NCI-H1105 (cell line): ENCODE measurements at places on chromosomes 4 and X.
A peak's percentile ranks its signal among the peaks of the same experiment; 100 is the strongest.

DNA sequence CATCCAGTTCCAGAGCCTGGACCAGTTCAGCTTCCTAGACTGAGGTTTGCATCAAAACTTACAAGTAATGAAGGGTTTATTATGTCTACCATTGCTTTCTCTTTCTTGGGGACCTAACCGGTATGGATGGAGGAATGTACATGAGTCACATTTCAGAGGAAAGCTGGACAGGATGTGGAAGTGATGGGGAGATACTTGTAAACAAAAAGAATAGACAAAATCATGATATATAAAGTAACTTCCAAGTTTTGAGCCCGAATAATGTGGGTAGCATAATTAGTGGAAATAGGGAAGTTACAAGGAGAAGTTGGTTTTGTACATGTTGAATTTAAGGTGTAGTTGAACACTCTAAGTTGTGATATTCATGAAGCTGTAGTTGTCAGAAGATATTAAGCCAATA is 15.0 kb downstream of the FNIP2 start:
- no peak for DNase-seq

DNA sequence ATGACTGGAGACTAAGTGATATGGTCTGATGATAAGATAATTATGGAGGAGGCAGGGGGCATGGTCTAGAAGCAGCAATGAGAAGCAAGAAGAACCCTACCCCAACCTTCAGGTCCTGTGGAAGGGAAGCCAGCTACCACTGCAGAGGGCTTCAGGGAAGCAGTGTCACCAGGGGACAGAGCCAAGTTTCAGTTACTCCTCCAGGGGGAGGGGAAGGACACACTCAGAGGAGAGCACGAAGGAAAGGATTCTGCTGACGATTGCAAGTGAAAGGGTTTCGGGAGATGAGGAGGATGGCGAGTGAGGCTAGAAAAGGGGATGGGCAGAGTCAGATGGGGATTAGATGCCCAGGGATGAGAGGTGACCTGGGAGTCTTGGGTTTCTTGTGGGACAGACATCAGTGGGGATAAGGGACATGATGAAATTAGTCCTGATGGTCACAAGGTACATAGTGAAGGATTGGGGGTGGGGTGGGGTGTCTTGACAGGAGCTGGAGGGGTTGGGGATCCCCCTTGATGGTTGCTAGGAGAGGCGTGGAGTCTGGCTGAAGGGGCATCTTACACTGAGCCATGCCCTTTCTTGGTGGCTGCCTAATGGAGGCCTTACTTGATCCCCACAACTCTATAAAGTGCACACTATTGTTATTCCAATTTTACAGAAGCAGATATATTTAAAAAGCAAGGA is 45.4 kb downstream of the TIGD4 start:
- DNase-seq = no peak

DNA sequence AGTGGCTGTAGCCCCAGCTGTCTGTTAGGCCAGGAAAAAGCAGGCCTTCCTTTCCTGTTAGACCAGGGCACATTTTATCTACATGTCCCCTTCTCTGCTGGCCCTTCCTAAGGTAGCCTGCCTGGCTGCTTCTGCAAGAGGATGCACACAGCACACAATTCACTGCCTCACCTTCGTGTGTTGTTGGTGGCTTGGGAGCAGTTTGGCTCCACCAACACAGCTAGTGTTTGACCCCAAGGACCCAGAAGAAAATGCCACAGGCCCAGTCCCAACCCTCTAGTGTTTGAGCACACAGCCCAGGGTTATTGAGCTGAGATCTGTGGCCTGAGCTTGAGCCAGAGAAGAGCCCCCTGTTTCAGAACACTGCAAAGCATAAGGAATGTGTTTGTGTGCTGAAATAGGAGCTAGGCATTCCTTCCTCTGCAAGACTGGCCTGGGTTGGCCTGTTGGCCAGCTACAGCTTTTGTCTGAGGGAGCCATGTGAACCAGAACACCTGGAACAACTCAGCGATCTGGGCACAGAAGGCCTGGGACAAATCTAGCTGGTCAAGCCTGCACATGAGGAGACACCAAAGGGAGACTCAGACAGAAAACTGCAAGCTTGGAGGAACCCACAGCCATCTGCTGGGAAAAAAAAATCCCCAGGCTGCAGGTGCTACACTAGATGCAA is 26.4 kb downstream of the MAGEE1 start:
- DNase-seq = no peak

DNA sequence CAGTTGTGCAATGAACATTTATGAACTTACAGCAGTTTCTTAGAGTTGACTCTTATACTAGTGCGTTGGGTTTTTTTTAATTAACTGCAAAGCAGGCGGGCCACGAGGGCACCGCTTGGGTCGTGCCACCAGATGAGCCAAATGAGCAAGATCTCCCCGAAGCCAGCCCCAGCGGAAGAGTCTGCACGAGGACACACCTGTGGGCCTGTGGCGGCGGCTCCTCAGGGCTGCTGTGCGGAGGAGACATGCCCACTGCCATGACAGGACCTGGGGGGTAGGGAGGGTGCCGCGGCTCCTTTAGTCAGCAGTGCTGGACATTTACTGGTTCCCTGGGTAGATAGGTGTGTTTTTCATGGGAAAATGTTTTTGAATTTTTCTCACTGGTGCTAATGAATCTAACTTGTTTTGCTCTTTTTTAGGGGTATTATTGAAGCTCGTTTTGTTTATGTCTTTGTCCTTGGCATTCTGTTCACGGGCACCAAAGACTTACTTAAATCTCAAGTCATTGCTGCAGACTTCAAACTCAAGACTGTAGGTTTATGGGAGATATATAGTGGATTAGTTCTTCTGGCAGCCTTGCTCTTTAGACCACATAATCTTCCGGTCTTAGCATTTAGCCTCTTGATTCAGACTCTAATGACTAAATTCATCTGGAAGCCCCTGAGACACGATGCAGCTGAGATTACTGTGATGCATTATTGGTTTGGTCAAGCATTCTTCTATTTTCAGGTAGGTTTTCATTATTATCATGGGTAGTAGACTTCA is 31.2 kb downstream of the PIGG start:
- DNase-seq = no peak

DNA sequence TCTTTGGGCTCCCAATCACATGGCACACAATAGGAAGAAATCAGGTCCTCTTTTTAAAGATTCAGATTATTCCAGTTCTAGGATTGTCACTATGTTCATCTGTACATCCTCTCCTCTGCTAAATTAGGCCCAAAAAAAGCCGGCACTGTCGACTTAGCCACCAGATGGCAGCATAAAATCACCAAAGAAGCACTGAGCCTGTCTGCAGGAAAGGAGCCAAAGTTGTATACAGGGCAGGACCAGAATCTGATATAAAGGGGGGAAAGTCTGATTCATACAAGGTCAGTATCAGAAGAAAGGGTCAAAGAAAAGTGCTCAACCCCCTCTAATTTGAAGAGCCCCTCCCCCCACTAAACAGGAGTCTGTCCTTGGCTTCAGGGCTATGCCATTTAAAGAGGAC is 292.5 kb downstream of the CHIC1 start:
- DNase-seq = peak; percentile 26

- no peak for DNase-seq
Measured at GRCh38 chr4:147368948-147369347, 111.9 kb upstream of the EDNRA start.

- DNase-seq = peak; percentile 75
Measured at GRCh38 chr4:54064317-54065111, at the start of gene CHIC2. TSS of gene CHIC2 (minus strand) at chr4:54064605. CDS start at chr4:54064300, 305 bp downstream.

DNA sequence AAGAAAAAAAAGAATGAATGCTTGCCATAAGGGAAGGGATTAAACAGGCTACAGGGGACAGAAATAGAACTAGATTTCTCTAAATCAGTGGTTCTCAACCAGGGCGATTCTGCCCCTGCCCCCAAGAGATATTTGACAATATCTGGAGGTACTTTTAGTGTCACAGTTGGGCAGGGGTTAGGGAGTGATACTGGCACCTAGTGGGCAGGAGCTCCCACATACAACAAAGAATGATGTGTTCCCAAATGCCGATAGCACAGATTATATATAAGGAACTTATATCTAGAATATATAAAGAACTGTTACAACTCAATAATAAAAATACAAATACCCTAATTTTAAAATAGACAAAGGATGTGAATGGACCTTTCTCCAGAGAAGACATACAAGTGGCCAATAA is 14.7 kb downstream of the S100G start:
- no peak for DNase-seq

- no peak for DNase-seq
Measured at GRCh38 chr4:11338956-11339782, 89.5 kb downstream of the HS3ST1 start.

DNA sequence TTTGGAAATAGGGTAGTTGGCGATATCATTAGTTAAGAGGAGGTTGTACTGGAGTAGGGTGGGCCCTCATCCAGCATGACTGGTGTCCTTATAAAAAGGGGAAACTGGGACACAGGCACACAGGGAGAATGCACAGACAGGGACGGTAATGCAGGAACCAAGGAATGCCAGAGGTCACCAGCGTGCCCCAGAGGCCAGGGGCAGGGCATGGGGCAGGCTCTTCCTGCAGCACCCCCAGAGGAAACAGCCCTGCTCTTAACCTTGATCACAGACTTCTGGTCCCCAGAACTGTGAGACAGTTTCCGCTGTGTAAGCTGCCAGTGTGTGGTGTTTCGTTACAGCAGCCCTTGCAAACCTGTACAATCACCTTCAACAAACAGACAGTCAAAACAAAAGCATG is 15.9 kb upstream of the STOX2 start:
- no peak for DNase-seq

- no peak for DNase-seq
Measured at GRCh38 chrX:12974305-12974795, 560 bp upstream of the TMSB4X start.

DNA sequence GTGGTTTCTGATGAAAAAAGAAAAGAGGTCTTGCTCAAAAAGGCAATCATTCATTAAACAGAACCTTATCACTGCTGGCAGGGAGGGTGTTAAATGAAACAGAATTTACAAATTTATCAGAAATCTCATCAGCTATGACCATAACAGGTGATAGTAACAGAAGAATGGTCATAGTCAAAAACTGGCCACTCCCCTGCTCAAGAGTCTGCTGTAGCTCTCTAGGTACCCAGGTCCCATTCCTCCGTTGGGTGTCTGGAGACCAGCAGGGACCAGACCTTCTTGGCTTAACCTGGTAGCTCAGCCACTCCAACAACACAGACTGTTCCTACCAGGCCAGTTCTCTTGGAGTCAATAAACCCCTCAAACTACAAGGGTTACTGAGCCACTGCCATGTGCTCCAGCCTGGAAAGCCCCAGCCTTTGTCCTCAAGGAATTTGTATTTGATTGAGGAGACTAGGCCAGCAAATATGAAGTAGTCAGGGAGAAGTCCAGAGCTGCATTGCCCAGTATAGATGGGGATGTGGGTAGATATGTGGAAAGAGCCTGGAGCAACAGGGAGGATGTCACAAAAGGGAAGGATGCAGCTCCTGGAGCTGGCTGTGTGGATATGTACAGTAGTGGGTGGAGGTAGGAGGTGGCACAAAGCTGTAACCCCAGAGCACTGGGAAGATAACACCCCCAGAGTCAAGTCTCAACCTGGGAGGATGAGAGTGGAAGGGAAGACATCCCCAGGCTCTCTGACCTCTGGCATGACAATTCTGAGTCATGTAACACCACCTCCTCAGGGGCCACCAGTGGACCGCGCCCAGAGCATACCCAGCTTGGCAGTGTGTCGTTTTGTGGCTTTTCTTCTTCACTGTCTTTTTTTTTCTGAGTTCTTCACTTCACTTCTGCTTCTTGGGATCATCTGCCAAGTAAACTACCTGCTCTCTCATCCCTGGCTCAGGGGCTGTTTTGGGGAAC is 21.9 kb downstream of the RASL11B start:
- DNase-seq = no peak

DNA sequence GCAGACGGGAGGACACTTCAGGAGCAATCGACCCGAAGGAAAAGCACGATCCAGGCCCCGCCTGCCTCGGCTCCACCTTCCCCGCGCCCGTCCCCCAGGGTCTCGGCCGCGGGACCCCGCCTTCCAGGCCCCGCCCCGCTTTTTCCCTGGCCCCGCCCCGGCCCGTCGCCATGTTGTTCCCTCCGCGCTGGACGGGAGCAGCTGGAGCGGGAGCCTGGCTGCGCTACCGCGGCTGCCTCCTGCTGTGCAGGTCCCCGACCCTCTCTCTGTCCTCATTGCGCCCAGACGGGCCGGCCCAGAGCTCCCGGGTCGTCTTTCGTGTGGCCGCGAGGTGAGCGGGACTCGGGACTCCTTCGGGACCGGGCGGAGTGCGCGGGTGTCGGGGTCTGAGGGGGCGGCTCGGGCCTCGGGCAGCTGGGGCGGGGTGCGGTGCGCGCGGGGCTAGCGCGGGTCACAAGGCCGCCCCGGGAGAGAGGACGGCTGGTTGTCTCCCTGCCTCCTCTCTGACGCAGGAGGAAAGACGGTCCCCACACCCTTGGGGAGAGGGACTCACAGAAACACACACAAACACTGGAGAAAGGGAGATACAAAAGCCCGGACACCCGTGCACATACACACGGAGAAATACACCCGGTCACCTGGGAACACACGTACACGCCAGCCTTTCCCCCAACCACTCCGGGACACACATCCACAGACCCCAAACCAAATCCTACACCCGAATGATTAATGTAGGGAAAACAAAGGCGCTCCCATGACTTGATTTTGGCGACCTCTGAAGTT is at the start of gene RAB9A:
TSS of gene RAB9A (plus strand) at position 171 of the 783 bp plus-strand sequence. CDS start 19,619 bp downstream, outside the sequence.
- peak; percentile 70 for DNase-seq

GRCh38 chr4:54566608-54567007 is 91.1 kb upstream of the KIT start:
- DNase-seq = peak; percentile 14

- no peak for DNase-seq
Measured at GRCh38 chrX:25925946-25926345, 212.2 kb upstream of the MAGEB18 start.

GRCh38 chr4:4670869-4671268 is 129.0 kb upstream of the STX18 start:
- no peak for DNase-seq

DNA sequence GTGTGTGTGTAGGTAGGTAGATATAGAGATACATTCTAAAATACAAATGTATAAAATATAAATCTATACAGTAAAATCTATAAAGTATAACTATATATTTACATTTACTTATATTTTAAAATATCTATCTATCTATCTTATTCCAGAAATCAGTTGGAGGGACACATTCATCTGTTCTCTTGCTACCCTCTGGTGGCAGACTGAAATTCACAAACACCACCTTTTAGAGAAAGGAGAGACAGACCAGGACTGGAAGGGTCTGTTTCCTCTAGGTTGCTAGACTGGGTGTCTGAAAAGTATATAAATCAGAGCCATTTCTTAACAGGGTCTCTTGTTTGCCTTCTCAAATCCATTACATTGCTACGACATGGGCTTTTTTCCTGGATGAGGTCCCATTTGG is 343.0 kb downstream of the OPHN1 start:
- no peak for DNase-seq

DNA sequence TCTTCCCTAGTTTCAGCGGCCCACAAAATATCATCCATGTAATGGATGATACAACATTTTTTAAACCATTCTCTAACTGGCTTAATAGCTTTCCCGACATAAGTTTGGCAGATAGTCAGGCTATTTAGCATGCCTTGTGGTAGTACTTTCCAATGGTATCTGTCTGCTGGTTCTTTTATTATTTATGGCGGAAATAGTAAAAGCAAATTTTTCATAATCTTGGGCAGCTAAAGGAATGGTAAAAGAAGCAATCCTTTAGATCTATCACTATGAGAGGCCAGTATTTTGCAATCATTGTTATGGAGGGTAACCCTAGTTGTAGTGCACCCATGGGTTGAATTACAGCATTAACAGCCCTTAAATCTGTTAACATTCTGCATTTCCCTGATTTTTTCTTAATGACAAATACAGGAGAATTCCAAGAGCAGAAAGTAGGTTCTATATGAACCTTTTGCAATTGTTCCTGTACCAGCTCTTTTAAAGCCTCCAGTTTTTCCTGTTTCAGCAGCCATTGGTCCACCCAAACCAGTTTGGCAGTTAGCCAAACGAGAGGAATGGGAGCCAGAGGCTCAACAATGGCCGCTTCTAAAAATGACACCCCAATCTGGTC is 14.3 kb upstream of the HSD17B11 start:
- DNase-seq = no peak
